ENCODE measurements at places on chromosomes 3 and 15. TPM values are rescaled to one million over a fixed set of nuclear protein-coding genes. Genes with fewer than 3 reads are reported as not detected.

The DGKG gene
- total RNA-seq: 6.3 TPM

The COX5A gene
- total RNA-seq: 34.6 TPM

The TRIM42 gene
- not detected for total RNA-seq

The TMEM266 gene
- total RNA-seq: not detected

The ADIPOQ gene
- total RNA-seq: not detected

The PRKCD gene
- 5.9 TPM for total RNA-seq

The NDN gene
- 59.1 TPM for total RNA-seq

The PFN2 gene
- total RNA-seq: 286 TPM

The LYZL4 gene
- not detected for total RNA-seq

The GREM1 gene
- total RNA-seq: 684 TPM

The MST1R gene
- total RNA-seq: 0.33 TPM

The ATP8B4 gene
- total RNA-seq: 2.1 TPM

The ANKUB1 gene
- not detected for total RNA-seq

The ADAMTS17 gene
- 0.11 TPM for total RNA-seq

Measured in uterine smooth muscle cell (primary cell).